ENCODE measurements at places on chromosomes 2 and 18.

GRCh38 chr2:19104503-19104902 is 253.9 kb downstream of the OSR1 start:
- H3K4me3 ChIP-seq: no peak overlapping the region
- no peaks in the 10 kb centered on the region for H3K27me3 ChIP-seq
- no peak for DNase-seq
- no peaks in the 10 kb centered on the region for H3K36me3 ChIP-seq

GRCh38 chr18:32801228-32801627 is 28.4 kb upstream of the KLHL14 start:
- H3K4me1 ChIP-seq: no peaks in the 10 kb centered on the region
- H3K27ac ChIP-seq: no peak overlapping the region
- no peak overlapping the region for H3K4me3 ChIP-seq
- DNase-seq: no peak

GRCh38 chr2:15251753-15252152 is 309.4 kb downstream of the NBAS start:
- H3K27me3 ChIP-seq: no peaks in the 10 kb centered on the region
- H3K36me3 ChIP-seq: no peaks in the 10 kb centered on the region
- H3K4me1 ChIP-seq: no peaks in the 10 kb centered on the region

DNA sequence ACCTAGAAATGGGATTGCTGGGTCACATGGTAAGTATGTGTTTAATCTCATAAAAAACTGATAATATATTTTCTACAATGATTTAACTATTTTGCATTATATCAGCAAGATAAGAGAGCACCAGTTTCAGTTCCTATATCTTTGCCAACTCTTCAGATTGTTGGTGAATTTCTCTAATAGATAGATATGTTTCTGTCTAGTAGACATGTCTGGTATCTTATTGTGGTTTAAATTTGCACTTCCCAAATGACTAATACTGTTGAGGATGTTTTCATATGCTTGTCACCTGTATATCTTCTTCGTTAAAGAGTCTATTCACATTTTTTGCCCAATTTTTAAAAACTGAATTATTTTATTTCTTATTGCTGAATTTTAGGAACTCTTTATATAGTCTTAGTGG is 113.8 kb upstream of the UXS1 start:
- no peaks in the 10 kb centered on the region for H3K27me3 ChIP-seq
- no peak for DNase-seq

GRCh38 chr2:207747653-207748560 is 21.8 kb downstream of the FZD5 start:
- H3K27me3 ChIP-seq: no peaks in the 10 kb centered on the region
- H3K4me1 ChIP-seq: no peaks in the 10 kb centered on the region
- no peak overlapping the region for H3K4me3 ChIP-seq
- no peak for DNase-seq
- H3K36me3 ChIP-seq: peaks cover 9% of the 10 kb centered on the region

DNA sequence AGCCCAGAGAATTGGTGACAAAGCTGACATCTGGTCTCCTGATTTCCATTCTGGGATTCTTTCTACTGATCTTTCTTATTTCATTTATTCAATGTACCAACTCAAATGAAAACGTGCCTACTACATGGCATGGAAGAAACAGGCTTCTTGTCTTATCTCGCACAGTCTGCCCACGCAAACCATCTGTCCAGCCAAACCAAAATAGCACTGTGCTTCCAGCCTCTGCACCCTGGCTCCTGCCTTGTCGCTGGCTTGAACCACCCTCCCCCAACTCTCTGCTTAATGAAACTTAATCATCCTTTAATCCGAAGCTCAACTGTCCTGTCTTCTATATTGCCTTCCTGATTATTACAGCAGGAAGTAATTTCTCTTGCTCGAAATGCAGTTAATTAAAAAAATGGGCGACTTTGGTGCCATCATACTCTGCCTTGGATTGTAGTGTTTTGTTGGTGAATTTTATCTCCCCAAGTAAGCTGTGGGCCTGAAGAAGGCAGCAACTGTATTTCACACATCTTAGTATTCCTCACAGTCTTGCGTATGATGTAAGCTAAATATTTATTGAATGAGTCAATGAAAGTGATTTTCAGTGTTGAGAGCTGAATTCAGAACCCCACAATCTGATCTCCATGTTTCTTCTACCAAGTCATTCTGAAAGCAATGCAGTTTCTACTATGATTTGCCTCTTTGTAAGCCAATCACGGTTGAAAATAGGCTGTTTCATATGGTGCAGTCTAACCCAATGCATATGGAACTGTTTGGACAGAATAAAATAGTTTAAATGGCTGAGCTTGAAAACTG is 190.8 kb downstream of the TMEM247 start:
- H3K27me3 ChIP-seq: no peaks in the 10 kb centered on the region
- no peaks in the 10 kb centered on the region for H3K4me1 ChIP-seq
- no peak for DNase-seq
- no peaks in the 10 kb centered on the region for H3K36me3 ChIP-seq
- H3K27ac ChIP-seq: no peak overlapping the region

GRCh38 chr18:12656938-12657683 is 796 bp downstream of the SPIRE1 start:
- no peak for DNase-seq
- H3K36me3 ChIP-seq: no peaks in the 10 kb centered on the region
- H3K4me3 ChIP-seq: peak overlapping the region; percentile 97
- H3K27ac ChIP-seq: peak overlapping the region; percentile 96

DNA sequence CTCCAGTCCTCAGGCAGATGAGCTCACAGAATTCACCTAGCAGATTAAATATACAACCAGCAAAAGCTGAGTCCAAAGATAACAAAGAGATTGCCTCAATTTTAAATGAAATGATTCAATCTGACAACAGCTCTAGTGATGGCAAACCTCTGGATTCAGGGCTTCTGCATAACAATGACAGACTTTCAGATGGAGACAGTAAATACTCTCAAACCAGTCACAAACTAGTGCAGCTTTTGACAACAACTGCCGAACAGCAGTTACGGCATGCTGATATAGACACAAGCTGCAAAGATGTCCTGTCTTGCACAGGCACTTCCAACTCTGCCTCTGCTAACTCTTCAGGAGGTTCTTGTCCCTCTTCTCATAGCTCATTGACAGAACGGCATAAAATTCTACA is 86.0 kb downstream of the PTRHD1 start:
- H3K4me3 ChIP-seq: no peak overlapping the region
- no peak for DNase-seq
- no peak overlapping the region for H3K27ac ChIP-seq
- peaks cover 20% of the 10 kb centered on the region for H3K36me3 ChIP-seq

DNA sequence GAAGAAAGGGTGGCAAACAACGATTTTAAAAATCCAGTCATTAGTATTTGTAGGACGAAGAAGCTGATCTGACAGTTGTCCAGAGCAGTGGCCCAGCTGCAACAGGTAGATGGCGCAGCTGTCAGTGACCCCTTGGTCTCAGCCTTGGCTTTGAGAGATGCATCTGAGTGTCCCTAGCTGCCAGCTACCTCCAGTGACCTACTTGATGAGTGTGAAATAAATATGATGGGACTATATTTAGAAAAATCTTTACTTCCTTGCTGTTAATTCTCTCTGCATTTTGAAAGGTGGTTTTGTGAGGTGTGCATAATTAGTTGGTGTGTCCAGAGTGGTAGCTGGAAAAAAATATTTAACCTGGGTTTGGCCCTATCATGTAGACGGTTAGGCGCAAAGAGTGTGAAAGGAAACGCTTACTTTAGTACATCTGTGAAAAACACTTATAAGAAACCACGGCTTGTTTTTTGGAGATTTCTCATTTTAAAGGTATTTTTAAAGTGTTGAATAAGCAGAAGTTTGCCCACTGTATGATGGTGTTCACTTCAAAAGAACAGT is 963 bp downstream of the INPP1 start:
- H3K27ac ChIP-seq: peak overlapping the region; percentile 95
- H3K36me3 ChIP-seq: no peaks in the 10 kb centered on the region
- H3K4me3 ChIP-seq: peak overlapping the region; percentile 97
- H3K4me1 ChIP-seq: peaks cover 11% of the 10 kb centered on the region
- DNase-seq: no peak

GRCh38 chr2:1791006-1791605 is 46.8 kb upstream of the PXDN start:
- no peak for DNase-seq
- no peak overlapping the region for H3K4me3 ChIP-seq
- H3K36me3 ChIP-seq: no peaks in the 10 kb centered on the region
- H3K4me1 ChIP-seq: no peaks in the 10 kb centered on the region
- H3K27ac ChIP-seq: no peak overlapping the region

Data from thoracic aorta (tissue), 2 donors.